Adrenal gland (tissue), 19 donors: ENCODE measurements at places on chromosomes 16 and 17. TPM values are rescaled to one million over a fixed set of nuclear protein-coding genes. Genes with fewer than 3 reads are reported as not detected.

DNA sequence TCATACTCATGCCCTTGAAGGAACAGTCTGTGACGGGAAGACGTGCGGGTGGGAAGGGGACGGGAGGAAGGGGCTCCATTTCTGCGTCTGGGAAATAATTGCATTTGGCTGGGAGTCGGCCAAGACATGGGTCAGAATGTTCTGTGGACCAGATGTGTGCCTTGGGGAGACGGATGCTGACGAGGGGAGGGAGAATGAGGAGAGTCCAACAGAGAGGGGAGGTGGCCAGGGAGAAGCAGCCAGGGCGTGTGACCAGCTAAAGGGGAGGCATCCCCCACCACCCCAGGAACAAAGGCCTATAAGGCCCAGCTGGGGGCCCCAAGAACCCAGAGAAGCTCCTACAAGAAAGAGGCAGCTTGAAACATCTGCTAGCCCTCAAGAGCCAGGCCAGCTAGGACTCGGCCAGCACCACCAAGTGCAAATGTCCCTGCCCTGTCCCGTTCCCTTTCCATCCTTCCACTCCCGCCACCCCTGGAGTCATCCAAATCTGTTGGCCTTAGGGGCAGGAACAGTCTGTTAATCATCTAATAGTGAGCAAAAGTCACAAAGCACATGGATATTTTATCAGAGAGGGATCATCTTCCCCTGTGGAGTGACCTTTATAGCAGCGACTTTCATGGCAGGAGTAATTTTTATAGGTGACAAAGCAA is 42.5 kb upstream of the BCO1 start:
- no peak overlapping the region for H3K27ac ChIP-seq
- H3K4me3 ChIP-seq, result no peak overlapping the region
- H3K4me1 ChIP-seq, result no peaks in the 10 kb centered on the region
- H3K36me3 ChIP-seq, result no peaks in the 10 kb centered on the region

Gene SNTB2
- total RNA-seq, result 24.2 TPM

DNA sequence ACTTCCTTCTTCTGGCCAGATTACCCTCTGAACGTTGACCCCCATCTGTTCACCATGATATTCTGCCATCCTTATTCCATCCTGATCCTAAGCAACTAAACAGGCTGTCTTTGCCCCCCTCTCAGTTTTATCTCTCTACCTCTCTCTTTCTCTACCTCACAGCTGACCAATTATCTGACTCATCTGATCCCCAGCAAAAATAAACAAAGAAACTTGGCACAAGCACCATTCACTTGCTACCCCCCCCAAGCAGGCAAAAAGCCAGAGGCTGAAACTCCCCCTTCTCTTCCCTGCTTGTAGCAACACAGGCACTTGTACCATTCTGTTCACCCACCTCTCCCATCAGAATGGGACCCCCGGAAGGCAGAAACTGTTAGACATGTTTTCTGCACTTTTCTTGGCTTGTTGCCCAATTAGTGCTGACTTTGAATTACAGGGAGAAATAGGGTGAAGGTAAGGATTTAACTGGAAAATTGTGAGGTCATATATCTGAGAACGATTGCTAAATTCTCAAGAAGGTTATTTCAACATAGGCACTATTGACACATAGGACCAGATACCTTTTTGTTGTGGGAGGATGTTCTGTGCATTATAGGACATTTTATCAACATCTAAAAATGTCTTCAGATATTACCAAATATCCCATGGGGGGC is 163.2 kb downstream of the TOX3 start:
- no peaks in the 10 kb centered on the region for H3K36me3 ChIP-seq
- H3K4me3 ChIP-seq, result no peak overlapping the region
- H3K27me3 ChIP-seq, result no peaks in the 10 kb centered on the region
- no peak overlapping the region for H3K27ac ChIP-seq
- no peak for DNase-seq

Gene MT4
- not detected for total RNA-seq

- no peak overlapping the region for H3K27ac ChIP-seq
- no peaks in the 10 kb centered on the region for H3K4me1 ChIP-seq
- no peaks in the 10 kb centered on the region for H3K36me3 ChIP-seq
- no peak overlapping the region for H3K4me3 ChIP-seq
- peaks cover 4% of the 10 kb centered on the region for H3K27me3 ChIP-seq
Observed at GRCh38 chr17:40714473-40714872, 10.9 kb upstream of the KRT24 start.

DNA sequence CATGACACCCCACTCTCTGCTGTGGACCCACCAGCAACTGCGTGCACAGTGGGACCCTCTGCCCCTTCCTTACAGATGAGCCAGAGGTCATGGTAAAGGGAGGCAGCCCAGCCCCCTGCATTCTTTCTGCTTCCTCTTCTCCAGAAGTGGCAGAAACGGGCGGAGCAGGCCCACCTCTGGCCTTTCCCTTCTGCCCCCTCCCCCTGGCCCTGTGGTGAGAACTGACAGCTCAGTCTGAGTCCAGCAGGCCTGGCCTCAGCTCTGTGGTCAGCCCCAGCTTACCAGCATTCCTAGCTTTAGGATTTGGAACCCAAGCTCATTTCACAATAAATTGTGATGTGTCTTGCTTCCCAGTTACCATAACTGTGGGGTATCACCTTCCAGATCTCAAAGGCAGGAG is 4.8 kb upstream of the ANKRD11 start:
- no peak overlapping the region for H3K4me3 ChIP-seq
- no peaks in the 10 kb centered on the region for H3K36me3 ChIP-seq
- H3K27me3 ChIP-seq, result no peaks in the 10 kb centered on the region
- no peak overlapping the region for H3K27ac ChIP-seq
- peaks cover 13% of the 10 kb centered on the region for H3K4me1 ChIP-seq

Gene RMI2
- total RNA-seq, result 1.1 TPM

Gene TMEM92
- not detected for total RNA-seq
